ENCODE measurements at places on chromosomes 5 and 9.

DNA sequence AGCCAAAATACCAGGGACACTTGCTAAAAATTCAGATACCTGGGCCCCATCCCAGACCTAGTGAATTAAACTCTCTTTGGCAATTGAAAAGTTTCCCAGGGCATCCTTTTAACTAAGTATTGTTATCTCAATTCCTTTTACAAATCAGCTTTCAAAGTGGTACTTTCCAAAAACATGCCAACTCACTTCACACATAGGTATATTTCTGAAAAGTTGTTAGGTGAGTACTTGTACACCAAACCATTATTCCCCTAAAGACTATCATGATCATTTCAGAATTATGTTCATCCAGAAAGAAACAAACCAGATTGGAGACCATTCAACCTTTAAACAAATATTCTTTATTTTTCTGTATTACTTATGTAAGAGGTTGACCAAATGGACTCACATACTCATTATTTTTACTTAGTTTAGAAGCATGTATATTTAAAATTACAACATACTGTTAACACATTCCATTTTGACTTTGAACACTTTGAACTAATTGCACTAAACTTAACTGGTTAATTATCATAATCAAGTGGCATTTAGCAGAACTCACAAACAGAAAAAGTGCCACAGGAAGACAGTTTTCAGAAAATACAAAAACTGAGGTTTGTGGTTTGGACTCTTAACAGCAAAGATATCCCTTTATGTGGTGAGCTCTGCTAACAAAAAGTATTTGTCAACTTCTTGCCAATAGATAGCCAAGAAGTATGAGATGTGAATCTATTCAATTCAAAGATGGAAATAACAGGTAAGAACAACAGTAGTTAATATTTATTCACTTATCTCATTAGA, 40.7 kb downstream of the KIAA0825 start:
- DNase-seq = no peak

GRCh38 chr5:95358848-95359247, 32.3 kb upstream of the FAM81B start:
- DNase-seq = no peak

DNA sequence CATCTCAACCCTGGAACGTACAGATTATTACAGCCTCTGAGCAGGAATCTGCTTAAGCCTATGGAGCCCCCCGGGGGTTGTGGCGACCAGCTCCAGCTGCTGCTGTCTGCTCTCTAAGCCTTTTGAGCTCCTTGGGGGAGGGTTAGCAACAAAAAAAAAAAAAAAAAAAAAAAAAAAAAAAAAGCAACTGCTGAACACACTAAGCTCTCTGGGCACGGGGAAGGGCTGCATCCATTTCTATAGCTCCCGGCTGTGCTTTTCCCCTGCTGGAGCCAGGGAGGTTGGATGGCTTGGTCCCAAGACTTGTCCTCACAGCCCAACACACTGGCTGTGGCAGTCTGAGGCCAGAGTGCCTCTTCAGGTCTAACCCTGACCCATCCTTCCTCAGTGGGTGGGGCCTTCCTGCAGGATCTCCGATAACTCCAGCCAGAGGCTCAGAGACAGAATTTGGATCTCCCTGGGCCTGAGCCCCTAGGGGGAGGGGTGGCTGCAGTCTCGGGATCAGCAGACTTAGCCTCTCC, 82.1 kb downstream of the FBN2 start:
- DNase-seq = no peak

- no peak for DNase-seq
These were observed 2.2 kb downstream of the AMACR start for GRCh38 chr5:34005681-34006080.

DNA sequence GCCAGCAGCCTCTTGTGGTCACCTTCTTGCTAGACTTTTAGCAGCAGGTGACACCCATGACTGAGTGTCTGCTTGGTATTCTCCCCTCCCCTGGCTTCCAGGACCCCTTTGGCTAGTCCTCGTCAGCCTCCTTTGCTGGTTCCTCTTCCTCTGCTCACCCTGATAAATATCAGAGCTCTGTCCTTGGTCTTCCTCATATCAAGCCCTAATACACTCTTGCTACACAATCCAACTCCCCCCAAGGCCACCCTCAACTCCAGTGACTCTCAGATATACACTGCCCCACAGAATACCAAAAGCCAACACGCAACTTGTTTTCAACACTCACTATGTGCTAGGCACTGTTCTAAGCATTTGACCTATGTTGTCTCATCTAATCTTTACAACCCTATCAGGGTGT, 30.3 kb upstream of the LCP2 start:
- DNase-seq = no peak

GRCh38 chr9:118618084-118618483, 751.2 kb downstream of the BRINP1 start:
- peak; percentile 63 for DNase-seq

GRCh38 chr5:135138116-135138850, 104.3 kb upstream of the PITX1 start:
- DNase-seq = peak; percentile 33

- no peak for DNase-seq
These were observed 128.0 kb downstream of the NPR3 start for GRCh38 chr5:32839106-32839505.

- peak; percentile 68 for DNase-seq
These were observed 1.1 kb downstream of the SLC27A4 start for GRCh38 chr9:128341435-128341849.

- no peak for DNase-seq
These were observed at the start of gene PCDHGC4 for GRCh38 chr5:141484641-141485311. TSS of gene PCDHGC4 (plus strand) at chr5:141485030. CDS start at chr5:141485174, 144 bp downstream.

DNA sequence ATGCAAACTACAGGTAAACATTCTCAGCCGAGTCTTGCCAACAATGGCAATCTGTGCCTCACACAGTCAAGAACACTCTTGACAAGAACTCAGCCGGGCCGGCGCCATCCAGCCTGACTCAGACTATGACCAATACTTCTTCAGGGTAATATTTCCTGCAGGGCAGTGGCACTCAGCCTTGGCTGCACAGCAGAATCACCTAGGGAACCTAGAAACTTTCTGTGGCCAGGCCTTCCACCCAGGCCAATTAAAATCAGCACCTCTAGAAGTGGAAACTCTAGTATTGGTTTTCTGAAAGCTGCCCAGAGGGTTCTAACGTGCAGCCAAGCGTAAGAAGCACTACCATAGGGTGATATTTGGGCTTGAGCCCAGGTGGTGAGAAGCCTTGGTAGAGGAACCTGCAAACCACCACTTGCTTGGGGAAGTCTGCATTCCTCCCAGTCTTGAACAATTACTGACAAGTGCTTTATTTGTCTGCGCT, 120.6 kb downstream of the TTLL11 start:
- peak; percentile 51 for DNase-seq

DNA sequence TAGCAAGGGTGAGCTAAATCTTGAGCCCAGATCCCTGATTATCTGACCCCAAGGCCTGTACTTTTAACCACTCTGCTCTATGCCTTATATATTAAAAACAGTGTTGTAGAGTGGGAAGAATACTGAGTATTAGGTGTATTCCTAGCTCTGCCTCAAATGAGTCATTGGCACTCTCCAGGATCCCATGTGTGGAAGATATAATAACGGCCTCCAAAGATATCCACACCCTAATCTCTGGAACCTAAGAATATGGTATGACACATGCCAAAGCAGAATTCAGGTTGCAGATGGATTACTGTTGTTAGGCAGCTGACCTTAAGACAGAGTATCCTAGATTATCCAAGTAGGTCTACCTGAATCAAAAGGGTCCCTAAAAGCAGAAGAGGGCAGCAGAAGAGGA, 110.8 kb downstream of the ADRB2 start:
- DNase-seq = no peak

DNA sequence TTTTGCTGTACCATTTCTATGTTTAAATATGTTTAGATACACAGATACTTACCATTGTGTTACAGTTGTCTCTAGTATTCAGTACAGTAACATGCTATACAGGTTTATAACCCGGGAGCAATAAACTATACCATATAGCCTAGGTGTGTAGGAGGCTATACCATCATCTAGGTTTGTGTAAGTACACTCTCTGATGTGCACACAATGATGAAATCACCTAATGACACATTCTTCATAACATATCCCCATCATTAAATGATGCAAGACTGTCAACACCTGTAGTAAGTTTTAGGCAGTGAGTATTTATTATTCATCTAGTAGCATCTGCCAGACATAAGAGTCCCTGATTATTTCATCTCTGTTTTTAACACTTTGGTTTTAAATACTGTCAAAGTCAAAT, 7.3 kb upstream of the DHFR start:
- DNase-seq = no peak

GRCh38 chr5:73620334-73620687, 5.7 kb upstream of the ARHGEF28 start:
- DNase-seq = no peak

DNA sequence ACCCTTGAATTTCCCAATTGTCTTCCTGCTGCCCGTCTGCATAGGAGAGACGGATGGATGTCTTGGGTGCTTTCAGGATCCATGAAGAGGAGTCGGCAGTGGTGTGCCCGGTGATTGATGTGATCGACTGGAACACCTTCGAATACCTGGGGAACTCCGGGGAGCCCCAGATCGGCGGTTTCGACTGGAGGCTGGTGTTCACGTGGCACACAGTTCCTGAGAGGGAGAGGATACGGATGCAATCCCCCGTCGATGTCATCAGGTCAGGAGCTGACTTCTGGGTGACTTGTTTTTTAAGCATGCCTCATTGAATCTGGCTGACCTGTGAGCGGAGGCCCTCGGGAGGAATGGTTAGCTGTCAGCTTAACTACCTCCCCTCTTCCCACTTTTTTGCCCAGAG, 24.2 kb downstream of the GALNT12 start:
- DNase-seq = no peak

GRCh38 chr5:76942581-76942980, 10.3 kb upstream of the CRHBP start:
- DNase-seq = peak; percentile 72

GRCh38 chr9:18490641-18491370, 16.9 kb downstream of the ADAMTSL1 start:
- DNase-seq = peak; percentile 100

DNA sequence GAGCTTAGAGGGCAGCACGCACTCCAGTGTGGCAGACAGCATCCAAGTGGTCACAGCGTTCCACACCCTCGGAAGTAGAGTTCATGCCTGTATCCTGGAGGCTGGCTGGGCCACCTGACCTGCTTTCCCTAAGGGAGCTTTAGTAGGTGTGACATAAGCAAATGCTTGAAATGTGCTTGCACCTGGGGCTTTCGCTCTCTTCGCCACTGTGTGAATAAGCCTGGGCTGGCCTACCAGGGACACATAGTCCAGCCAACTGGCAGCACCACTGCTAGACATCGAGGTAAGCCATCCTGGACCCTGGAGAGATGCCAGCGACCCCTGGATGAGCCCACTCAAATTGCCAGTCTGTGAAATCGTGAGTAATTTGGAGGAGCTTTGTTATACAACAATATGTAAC, 24.9 kb upstream of the IRX4 start:
- no peak for DNase-seq

- DNase-seq = no peak
These were observed 375.0 kb downstream of the TMEM232 start for GRCh38 chr5:110351430-110351829.

DNA sequence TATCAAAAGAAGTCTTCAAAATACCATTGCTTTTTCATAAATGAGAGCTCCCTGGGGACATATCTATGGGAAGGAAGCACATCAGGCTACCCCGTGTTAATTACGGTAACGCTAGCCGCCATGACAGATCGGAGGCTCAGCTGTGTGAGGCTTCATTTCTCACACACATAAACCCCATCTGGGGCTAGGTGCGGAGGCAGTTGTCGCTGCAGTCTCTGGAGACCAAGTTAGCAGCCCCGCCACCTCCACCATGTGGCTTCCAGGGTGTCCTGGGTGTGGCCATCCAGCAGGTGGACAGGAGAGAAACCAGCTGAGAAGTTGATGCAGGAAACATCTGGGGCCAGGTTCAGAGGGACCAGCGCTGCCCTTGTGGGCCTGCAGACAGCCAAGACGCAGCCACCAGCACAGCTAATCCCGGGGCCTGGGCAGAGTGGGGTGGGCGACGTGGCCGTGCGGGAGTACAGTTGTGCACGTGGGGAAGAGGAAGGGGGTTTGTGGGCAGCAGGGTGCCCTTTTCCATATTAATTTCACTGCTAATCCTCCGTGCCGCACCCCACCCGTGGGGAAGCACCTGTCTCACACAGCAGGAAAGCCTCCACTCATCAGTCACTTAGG, 426.5 kb downstream of the IRX1 start:
- peak; percentile 0 for DNase-seq

DNA sequence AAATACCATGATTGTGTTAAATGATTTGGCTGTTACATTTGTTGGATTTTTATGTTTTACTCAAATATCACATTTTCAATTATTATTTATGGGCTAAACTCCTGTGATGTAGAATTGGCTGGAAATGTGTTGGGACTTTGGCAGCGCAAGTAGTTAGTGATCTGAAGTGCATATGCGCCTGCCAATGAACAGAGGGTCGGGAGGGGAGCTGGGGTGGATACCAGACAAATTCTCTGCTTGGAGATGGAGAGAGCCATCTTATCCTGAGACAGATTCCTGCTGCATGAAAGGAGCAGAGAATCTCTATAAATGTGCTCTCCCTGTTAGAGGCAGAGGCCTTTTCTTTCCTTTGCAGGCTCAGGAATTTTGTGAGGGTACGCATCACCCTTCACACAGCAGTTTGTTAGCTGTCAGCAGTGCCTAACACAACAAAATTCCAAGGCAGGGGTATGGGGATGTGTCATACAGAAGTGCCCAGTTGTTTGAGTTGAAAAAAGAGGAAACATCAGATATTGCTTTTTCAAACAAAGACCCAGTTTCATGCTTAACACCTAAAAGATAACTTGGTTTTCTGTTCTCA, 489.1 kb downstream of the CSNK1G3 start:
- DNase-seq = no peak

DNA sequence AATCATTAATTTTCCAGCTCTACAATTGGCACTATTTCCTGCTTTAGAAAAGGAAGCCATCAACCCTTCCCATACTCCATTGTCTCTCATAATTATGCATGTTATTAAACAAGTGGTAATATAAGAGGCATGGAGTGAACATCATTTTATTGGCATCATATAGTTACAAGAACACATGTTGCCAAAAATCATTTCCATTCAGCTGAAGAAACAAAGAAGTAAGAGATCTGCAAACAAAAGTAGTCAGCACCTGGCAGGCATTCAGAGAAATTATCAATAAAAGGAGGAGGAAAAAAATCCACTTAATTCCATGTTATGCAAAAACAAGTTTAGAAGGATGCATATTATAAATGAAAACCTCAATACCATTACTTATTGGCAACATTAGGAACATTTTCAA, 1208.2 kb upstream of the C9orf72 start:
- DNase-seq = no peak

DNA sequence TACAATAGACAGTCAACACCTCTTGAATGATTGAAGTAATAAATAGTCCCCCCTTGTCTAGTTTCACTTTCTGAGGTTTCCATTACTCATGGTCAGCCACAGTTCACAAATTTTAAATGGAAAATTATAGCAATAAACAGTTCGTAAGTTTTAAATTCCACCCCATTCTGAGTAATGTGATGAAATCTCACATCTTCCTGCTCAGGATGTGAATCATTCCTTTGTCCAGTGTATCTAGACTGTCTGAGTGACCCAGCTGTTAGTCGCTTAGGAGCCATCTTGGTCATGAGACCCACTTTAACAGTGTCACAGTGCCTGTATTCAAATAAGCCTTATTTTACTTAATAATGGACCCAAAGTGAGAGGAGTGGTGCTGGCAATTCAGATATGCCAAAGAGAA, 311.6 kb upstream of the PRR16 start:
- DNase-seq = peak; percentile 95

- DNase-seq = no peak
These were observed at the start of gene CTXN3 for GRCh38 chr5:127649018-127649439. TSS of gene CTXN3 (plus strand) at chr5:127649082. CDS start at chr5:127657522, 8,440 bp downstream.

GRCh38 chr9:104206766-104207165, 112.7 kb downstream of the SMC2 start:
- no peak for DNase-seq

GRCh38 chr5:103027267-103027666, 92.7 kb downstream of the GIN1 start:
- DNase-seq = no peak

Measured in HCEC 1CT (cell line).